ENCODE measurements at places on chromosomes 3 and 15.

GRCh38 chr3:129023909-129024308 lies 22.8 kb downstream of the EFCC1 start:
- DNase-seq = peak; percentile 29

GRCh38 chr15:28944286-28944685 lies 58.5 kb downstream of the APBA2 start:
- no peak for DNase-seq

DNA sequence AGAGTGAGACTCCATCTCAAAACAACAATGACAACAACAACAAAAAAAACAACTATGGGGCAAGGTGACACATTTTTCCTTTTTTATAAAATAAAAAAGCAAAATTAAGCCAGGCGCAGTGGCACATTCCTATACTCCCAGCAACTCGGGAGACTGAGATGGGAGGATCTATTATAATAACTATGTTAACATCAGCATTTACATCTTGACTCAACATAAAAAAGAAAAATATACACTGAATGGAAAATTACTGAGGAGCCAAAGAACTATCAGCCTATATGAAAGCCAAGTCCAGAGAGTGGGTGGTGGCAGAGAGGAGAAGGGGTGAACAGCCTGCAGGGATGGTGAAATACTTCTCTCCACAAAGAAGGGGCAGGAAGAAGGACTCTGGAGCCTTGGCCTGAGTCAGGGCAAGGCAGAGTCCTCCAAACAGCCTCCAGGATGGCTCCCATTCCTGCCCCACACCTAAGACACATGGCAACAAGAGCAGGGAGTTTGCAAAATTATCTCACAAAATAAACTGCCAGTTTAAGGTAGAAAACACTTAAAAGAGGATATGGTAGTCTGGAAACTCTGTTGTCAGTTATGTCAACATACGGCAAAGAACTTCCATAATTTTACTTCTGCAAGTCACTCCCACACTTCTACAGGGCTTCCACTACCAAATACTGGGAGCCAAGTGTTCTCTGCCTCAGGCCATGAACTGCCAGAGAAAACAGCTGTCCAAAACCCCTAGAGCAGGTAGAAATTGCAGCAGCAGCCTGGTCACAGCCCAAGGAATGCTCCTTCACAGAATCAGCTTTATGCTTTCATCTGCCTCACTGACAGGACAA lies 25.9 kb downstream of the HSPBAP1 start:
- DNase-seq = no peak

DNA sequence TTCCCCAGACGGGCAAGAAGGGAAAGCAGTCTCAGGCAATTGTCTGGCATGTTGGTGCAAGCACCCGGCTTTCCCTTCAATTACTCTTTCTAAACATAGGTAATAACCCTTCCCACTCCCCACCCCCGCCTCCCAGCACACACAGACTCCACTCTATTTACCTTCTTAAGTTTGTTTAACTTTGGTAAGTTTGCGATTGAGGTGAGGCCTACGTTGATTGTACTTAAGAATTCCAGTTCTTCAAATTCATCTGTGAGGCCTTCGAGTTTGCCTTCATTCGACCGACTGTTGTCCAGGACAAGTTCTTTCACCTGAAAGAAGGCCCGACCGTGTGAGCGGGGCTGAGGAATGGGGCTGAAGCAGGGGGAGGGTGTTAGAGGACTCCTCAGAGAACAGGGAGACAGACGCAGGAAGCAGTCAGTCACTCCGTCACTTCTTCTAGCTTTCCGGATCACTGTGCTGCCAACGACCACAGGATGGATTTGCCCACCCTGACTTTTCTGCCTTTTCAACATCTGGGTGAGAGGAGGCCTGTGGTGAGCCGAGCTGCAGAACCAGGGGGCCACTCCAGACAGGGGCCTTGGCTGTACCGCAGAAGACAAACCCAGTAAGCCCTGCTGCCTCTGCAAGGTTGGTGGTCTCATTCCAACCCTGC lies 33.0 kb downstream of the ANP32A start:
- DNase-seq = no peak

DNA sequence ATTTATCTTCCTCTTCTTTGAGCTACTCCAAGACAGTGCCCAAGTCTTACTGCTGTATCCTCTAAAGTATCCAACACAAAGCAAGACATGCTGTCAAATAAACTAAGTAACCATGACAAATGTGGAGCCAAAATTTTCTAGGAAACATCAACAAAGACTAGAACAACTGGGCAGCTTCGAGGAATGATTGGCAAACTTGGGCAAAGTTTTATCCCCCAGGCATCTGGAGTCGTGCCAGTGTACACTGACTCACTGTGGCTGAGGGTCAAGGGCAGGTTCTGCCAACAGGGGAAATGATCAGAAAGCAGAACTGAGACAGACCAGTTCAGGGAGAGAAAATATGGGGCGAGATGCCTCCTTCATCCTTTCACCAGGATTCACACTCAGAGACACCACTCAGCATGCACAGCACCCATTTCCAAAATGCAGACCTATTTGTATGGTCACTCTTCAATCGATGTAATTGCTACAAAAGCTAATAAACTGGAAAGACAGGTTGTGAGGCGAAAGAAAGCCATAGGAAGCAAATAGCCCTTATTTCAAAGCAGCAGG lies 65.8 kb downstream of the MB21D2 start:
- peak; percentile 91 for DNase-seq

DNA sequence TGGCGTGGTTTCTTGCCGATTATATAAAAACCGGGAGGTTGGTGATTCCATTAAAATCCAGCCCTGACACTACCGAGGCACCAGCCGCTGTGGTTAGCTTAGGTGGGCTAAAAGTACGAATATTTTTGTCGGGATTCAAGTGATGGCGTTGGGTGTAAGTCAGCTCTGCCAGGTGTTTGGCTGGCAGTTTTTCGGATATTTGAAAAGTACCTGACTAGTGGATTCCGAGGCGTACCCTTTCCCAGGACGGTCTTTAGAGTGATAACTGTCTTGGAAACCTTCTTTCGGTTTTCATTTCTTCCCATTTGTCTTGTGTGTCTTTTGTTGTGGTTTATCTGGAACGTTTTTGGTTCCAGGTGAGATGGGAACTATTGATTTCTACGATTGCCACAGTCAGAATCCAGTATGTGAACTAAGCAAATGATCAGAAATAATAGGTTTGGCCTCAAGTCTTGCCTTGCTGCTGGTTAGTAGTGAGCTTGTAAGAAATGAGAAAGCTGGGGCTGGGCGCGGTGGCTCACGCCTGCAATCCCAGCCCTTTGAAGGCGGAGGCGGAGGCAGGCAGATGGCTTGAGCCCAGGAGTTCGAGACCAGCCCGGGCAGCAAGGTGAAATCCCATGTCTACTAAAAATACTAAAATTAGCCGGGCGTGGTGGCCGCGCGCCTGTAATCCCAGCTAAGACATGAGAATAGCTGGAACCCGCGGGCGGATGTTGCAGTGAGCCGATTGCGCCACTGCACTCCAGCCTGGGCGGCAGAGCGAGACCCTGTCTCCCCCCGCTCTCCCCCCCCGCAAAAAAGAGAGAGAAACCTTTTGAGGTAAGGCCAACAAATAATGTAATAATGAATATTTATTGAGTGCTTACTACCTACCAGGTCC lies 1.4 kb downstream of the FYTTD1 start:
- peak; percentile 49 for DNase-seq

DNA sequence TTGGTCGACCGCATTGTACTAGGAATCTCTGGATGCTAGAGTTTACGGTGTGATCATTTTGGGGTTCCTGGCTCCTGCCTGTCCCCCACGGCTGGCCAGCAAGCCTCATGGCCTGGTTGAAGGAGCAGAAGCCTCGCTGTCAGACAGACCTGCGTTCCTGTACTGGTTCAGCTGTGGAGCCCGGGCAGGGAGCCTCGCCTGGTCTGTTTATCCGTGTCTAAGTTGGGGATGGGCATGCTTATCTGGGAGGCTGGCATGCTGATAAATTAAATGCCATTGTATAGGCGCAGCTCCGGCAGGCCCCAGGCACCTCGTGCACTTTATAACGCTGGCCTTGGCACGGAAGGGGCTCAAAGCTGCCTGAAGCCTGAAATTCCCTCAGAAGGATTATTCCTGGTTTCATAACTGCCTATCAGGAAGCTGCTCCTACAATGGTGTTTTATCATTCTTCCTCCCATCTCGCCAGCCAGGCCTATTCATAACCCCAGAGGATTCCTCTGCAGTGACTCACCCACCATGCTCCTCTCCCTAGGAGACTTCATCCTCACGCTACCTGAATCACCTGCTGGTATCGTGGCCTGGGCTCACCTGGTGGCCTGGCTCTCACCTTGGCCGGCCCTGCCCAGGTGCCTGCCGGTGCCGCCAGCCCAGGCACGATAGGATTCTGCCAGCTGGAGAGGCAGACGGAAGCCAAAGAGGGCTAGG lies 110.9 kb downstream of the ASB7 start:
- peak; percentile 92 for DNase-seq

DNA sequence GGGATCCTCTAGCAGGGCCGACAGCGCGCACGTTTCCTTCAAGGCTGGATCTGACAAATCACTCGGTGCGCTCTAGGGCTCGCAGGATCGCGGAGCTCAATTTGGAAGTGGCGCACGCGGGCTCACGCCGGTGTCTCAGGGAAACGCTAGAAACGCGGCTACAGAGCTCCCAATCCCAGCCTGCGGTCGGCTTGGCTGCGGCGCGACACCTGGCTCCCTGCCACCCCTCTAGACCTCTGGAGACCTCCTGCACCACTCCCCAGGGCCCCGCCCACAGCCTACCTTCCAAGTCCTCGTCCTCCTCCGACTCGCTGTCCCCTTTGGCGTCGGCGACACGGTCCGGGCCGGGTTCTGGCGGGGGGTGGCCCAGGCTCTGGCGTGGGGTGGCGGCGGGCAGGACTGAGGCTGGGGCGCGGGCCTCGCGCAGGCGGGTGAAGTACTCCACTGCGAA lies 596 bp downstream of the PRKAR2A start:
- peak; percentile 82 for DNase-seq

GRCh38 chr15:36965570-36966342 lies 134.6 kb downstream of the MEIS2 start:
- DNase-seq = no peak

DNA sequence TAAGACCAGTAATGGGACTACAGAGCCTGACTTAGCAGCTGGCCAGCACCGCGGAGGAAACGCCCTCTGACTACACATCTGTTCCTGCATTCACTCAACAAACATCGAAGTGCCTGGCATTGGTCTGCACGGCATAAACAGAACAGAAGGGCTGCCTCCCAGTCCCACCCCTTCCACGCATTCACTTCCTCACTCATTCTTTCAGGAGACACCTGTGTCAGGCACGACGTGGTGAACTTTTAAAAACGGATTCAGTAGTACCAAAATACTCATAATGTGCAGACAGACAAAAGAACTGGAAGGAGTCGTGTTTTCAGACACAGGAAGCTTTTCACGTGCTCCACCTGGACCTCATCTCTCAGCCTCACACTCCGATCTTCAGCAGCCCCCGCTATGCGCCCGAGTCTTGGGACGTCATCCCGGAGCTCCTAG lies 123.3 kb downstream of the XXYLT1 start:
- DNase-seq = peak; percentile 26

DNA sequence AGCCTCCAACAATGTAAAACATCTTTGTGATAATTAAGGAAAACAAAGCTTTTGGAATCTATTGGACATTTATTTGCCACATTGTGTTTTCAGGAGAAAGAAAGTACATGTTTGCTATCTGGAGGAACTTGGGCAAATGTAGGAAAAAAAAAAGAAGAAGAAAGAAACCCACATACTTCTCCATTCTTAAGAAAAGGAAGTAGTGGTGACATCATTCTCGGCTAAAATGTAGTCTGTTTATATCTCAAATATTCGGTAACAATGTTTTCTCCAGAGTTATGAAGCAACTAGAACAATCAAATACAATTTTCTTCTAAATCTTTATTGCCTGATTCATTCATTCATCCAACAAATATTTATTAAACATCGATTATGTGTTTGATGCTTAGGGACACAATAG lies 2.3 kb upstream of the TGFBR2 start:
- DNase-seq = no peak

- DNase-seq = no peak
Measured at GRCh38 chr15:67180035-67180434, 74.4 kb downstream of the AAGAB start.

DNA sequence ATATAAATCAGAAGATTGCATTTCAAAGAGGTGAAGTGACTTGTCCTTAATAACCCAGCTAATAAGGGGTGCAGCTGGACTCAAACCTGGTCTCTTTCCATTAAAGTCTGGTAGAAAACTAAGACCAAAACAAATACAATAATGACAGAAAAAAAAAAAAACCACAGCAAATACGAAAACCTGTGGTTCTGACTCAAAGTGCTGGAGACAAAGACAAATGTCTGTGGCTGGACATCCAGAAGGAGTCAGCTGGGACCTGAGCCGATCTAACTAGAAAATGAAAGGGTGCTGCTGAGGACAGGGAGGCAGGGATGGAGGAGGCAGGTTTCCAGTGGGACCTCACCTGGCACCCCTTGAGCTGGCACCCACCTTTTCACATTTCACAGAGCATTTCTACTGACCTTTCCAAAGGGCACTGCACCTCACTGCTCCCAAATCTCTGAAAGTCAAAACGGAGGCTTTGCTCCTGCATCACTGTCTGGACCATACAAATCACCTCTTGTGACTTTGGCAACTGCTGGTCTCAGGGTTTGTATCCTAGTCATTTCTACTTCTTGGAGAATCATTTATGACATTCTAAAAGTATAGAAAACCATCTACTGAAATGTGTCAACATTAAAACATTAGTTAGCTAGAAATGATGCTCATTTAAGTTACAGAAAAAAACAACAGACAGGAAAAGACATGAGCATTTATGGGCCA lies 61.7 kb downstream of the CCNL1 start:
- no peak for DNase-seq

DNA sequence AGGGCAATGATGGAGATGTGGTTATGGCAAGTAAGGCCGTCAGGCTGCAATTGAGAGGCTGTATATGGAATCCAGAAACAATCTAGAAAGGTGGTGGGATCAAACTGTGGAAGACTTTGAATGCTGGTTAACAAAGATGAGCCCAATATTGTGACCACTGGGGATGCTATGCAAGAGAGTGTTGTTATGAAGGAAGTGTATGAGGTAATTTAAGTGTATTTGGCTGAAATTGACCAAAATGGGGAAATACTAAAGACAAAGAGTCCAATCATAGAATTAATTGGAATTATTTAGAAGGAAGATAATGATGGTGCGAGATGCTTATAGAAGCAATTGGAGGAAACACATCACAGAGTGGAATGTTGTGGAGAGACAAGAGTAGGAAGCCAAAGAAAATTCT lies 24.5 kb downstream of the BTLA start:
- DNase-seq = no peak

GRCh38 chr3:123324880-123325765 lies 123.4 kb downstream of the SEC22A start:
- no peak for DNase-seq

GRCh38 chr15:40245666-40246450 lies 7.0 kb downstream of the PAK6 start:
- DNase-seq = no peak

- DNase-seq = peak; percentile 47
Measured at GRCh38 chr15:56038015-56038414, 44.6 kb upstream of the NEDD4 start.

DNA sequence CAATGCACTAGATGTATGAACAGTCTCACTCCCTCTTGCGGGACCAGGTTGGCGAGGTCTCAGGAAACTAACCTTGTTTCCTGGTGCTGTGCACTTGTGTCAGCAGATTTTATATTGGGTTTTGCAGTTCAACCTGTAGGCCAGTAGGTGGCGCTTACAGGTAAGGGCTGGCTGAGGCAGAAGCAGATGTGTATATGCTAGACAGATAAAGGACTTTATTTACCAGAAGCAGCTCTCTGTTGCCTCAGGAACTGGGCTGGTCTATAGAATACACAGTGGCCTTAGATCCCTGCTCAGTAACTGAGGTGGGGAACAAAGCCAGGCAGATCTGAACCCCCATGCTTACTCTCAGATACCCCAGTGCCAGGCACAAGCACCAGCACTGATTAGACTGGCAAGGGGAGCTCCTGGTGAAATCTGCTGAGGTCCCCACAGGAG lies 296.8 kb downstream of the DOCK3 start:
- peak; percentile 37 for DNase-seq
